Heart right ventricle (tissue), 16 donors: ENCODE measurements at places on chromosomes 6 and 20. TPM values are rescaled to one million over a fixed set of nuclear protein-coding genes. Genes with fewer than 3 reads are reported as not detected.

- DNase-seq: no peak
Observed at GRCh38 chr20:19958928-19959327, 58.2 kb upstream of the NAA20 start.

DNA sequence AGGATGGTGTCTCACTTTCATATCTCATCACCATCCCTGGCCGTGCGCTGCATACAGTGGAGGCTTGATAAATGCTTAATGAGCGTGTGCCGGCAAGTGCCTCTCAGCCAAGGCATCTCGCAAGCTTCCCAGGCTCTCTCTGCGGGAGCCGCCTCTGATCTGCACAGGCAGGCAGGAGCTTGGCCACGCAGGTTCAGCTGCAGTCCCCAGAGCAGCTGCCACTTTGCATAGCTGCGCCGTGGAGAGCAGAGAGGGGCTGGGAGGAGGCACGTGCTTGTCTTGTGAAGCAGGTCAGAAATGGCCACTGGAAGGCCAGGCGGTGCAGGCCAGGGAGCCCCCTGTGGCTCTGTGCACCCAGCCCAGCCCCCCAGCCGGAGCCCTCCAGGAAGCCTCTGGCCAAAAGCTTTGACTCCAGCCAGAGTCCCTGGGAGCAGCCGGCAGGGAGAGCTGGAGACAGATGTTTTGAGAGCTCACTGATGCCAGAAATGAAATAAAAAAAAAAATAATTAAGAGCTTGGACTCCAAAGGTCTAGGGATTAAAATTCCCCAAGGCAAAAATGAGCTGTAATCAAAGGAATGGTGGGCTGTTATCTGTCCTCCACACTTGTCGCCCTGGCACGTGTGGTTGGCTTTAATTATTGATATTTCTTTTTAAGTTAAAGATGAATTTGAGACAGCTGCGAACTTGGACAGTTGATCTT, 377.0 kb downstream of the CDH4 start:
- no peak for DNase-seq

DNA sequence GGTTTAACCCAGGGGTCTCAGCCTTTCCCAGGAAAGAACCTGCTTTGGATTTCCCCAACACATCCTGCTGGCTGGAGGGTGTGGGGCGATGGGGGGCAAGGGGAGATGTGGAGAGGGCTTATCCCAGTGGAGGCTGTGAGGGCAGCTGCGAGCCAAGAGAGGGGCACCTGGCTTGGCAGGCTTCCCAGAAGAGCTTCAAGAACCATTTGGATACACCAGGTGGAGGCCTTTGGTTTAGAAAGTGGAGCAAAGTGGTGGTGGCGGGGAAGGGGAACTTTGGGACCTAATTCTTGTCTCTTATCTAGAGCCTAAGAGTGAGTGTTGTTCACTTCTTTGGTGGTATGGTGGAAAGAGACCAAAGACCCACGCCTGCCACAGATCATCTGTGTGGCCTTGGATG, 12.4 kb downstream of the CD40 start:
- DNase-seq: no peak

GRCh38 chr20:11281768-11282167, 608.0 kb upstream of the JAG1 start:
- no peak for DNase-seq

- DNase-seq: no peak
Observed at GRCh38 chr20:34220561-34220960, 20.7 kb upstream of the ASIP start.

DNA sequence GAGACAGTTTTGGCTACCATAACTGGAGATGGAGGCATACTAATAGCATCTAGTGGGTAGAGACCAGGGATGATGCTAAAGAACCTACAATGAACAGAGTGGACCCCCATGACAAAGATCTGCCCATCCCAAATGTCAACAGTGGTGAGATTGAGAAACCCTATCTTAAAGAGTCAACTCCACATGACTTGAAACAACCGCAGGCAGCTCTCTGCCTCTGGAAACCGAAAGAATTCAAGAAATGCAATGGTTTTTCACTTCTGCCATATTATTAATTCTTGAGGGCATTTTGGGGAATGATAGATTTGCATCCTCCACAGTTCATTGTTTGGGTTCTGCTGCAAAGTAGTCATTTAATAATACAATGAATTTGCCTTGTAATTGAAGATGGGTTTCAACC, 463.4 kb downstream of the MAFB start:
- DNase-seq: no peak

DNA sequence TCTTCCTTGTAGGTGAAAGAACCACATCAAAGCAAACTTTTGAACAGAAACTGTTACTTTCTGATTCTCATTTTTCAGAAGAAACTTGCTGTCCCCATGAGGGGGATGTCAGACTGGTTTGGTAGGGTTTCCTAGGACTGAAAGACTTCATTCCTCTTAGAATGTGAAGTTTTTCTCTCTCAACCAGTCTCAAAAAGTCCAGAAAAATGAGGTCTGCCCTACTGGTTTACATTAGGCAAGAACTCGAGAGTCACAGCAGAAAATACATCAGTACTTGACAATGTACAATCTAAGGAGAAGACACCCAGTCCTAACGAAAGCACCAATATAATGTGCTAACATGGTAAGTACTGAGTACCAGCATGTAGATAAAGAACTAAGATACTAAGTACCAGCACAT, 12.7 kb upstream of the NHLRC1 start:
- no peak for DNase-seq

DNA sequence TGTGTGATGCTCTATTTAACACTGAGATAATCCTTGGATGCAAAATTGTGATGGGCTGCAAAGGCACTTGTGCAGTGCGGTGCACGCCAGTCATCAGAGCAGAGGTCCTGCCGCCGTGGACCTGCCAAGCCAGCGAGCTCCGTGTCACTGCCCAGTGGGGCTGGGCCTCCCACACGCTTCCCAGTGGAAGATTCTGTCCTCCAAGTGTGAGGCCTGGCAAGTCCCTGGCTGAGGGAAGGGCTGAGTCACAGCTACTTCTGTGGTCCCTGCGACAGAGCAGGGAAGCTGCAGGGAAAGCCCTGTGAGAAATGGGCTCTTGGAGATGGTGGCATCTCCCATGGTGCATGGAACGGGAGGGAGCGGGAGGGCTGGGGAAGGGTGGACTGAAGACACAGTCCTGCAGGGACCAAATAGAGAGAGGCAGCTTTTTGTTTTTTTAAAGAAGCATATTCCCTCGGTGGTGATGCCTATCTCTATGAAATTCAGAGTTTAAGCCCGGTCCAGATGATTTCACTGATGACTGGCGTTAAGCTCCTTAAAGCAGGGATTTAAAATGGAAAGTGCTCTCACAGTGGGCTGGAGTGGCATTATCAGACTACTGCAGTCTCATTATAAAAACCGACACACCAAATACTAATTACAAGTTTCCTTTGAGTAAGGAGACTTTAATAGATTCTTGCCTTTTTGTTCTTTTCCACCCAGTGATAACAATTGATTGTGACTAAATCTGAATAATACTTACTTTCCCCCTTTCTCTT, 413.7 kb downstream of the QKI start:
- no peak for DNase-seq

GRCh38 chr6:41630946-41631345, 7.3 kb upstream of the MDFI start:
- no peak for DNase-seq

Gene SLC52A3
- 1.9 TPM for total RNA-seq

Gene FKBP5
- total RNA-seq: 33.3 TPM

Gene XPO5
- 16.8 TPM for total RNA-seq
